ENCODE measurements at places on chromosomes 11 and 22.
A peak's percentile ranks its signal among the peaks of the same experiment; 100 is the strongest.

DNA sequence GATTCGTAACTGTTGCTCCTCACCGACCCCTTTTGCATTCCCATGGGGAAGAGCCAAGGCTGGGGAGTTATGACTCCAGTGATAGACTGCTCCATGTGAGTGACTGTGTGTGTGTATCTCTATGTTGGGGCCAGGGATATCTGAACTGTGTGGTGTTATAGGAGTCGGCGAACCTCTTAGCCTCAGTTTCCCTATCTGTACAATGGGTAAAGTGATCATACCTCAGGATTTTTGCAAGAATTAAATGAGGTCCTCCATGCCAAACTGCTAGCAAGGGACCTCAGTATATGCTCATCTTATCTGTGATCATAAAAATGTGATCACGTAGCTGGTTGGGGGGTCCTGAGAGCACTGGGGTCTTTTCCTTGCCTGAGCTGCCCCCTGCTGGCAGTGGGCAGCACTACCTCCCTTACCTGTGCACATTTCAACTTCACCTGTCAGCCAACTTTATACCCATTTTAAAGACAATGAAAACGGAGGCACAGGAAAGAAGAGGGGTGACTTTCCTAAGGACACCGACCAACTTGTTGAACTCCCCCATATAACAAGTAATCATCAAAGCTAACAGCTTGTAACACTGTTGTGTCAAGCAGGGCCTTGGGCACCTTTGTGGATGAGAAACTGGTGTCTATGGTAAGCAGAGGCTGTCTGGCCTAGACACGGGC lies 1.4 kb upstream of the DPP3 start:
- no peak for DNase-seq

DNA sequence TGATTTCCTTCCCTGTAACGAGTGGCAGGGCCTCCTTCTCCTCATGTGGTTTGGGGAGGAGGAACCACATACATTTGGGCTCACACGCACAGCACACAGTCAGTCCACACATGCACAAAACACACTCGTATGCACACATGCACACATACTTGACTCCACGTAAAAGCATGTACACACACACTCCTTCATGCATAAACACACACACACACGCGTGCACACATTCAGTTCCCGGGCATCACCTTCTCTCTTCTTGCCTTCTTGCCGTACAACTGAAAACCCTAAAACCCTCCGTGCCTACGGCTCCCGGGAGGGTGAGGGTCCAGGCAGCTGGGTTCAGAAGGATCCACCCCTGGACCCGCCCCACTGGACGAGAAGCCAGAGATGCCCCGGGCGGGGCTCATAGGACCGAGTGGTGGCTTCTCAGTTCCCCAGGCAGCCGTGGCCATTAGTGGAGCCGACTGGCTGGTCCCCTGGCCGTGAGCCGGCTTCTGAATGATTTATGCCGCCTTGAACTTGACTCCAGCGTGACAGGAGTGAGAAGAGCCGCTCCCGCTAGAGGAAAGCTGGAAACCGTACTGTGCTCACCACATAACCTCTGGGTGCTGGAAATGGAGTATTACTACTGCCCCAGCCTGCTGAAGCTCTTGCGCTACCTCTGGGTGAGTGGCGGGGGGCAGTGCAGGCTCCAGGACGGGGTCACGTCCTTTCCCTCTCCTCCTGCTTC lies 117.4 kb downstream of the KIAA1671 start:
- peak; percentile 58 for DNase-seq

DNA sequence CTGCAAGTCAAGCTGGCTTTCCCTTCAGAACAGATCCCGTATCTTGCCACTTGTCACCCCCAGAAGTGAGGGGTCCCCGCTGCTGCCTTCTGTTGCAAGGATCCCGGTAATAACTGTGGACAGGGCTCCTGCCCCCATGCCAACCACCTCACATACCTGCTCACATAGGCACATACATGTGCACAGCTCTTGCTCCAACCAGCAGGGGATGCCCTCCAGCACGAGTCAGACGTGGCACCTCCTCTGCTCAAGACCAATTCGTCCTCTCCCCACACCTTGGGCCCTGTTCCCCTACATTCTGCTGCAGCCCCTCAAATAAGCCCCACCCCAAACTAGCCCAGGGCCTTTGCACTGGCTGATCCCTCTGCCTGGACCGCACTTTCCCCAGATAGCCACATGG lies 163.3 kb downstream of the CRYBB2 start:
- DNase-seq = no peak

DNA sequence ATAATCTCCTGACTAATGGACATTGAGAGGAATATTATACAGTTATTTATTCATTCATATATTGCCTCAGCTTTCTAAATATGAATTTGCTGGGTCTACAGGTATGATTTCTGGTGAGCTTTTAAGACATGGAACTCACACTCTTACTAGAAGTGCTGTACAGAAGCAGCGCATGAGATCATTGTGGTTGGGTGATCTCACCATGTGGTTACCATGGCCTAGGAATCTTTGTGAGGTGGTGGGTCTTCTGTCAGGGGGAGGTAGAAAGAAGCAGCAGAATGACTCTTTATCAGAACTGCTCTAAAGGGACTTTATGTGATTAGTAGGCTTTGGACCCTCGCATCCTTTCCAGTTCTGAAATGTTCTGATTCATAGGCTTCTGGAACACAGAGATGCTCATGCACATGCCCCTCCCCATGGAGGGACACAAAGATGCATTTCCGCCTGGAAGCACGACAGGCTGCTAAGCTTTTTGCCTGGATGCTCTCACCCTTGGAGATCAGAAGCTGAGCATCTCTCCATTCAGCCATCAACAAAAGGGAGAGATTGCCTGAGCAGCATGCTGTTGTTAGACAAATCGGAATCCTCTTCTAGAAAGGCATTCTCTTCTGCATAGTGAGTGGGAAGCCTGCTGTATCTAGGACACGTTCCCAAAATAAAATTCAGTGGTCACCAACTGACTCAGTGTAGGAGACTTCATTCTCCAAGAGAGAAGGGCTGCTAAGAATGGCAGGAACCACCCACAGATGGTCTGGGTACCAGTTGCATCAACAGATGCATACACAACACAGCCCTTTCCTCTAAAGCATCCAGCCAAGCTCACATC lies 51.3 kb downstream of the KIRREL3 start:
- no peak for DNase-seq

DNA sequence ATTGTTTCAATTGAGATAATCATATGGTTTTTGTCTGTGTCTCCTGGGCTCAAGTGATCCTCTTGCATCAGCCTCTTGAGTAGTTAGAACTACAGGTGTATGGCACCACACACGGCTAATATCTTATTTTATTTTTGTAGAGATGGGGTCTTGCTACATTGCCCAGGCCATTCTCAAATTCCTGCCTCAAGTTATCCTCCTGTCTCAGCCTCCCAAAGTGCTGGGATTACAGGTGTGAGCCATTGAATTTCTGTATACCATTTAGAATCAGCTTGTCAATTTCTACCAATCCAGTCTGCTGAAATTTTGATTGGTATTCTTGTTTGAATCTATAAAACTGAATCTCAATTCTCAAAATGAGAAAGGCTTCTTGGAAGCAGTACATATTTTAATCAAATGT lies 10.4 kb upstream of the KAT5 start:
- DNase-seq = no peak

- no peak for DNase-seq
Measured at GRCh38 chr11:116384876-116385275, 387.9 kb downstream of the BUD13 start.
